ENCODE measurements at places on chromosomes 2 and 18.

- DNase-seq: no peak
Measured at GRCh38 chr18:76167410-76167809, 327.6 kb downstream of the ZNF516 start.

DNA sequence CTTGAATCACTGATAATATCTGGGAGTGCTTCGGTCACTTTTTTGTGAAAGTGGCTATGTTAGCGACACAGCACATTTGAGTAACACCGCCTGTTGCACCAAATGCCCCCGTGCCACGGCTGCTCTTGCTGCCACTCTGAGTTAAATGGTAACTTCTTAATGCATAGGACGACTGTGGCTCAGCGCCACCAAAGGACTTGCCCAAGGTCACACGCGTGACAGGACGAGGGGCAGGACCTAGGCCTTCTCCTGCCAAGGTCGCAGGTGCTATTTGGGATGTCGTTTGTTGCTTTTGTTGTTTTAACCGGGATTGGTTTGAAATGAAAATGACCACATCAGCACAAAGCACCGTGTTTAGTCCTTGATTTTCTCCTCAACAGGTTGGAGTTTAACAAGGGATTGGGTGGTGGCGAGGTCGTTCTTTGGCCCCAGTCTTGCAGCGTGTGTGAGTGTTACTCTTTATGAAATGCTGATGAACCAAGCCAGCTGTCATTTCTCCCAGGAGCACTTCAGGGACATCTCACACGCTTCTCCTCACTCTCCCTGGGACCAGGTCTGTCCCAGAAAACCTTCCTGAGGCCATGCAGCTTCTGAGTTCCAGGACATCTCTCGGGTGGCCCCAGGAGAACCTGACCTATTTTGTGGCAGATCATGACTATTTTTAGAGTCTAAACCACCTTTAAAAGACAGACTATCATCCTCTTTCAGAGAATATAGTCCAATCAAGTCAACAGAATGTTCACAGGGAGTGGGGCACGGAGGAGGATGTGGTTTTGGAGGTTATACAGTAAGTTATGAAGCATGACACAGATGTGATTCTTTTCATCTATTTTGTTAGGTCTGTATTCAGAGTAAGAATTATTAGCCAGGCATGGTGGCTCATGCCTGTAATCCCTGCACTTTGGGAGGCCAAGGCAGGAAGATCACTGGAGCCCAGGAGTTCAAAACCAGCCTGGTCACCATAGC lies 49.9 kb downstream of the MTCL1 start:
- DNase-seq: no peak

- no peak for DNase-seq
Measured at GRCh38 chr18:12968619-12969018, 20.8 kb downstream of the SEH1L start.

DNA sequence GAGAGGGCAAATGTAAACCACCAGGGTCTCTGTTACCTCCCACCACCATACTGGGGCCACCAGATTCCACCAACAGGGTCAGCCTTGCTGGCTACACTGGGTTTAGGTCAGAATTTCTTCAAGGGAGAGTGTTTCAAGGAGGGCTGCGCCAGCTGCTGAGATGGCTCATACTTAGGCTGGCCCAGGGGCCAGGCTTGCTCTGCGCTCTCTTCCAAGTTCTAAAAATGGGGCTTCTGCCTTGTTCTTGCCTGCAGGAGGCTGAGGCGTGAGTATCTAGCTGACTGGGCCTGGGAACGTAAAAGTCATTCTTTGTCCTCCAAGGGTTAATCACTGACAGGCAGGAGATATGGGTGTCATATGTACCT lies 28.1 kb downstream of the MRPL33 start:
- no peak for DNase-seq

- DNase-seq: no peak
Measured at GRCh38 chr2:120852200-120852815, 116.6 kb downstream of the GLI2 start.

GRCh38 chr18:23888881-23889280 lies 125.7 kb upstream of the TTC39C start:
- DNase-seq: no peak

DNA sequence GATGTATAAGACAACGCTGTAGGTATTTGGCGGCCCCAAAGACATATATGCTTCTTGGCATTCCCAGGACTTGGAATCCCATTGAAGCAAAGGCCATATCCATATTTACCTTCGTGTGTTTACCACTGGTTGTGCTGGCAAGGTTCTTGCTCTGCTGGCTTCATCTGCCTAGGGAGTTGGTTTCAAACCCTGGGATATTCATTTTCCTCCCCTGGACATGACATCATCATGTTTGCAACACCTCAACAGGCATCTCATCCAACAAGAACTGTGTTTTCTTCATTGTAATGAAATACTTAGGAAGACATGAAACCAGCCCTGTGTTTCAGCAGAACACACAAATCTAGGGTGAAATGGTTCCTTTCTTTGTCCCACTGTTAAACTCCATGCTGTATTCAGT lies 77.9 kb upstream of the PHLPP1 start:
- no peak for DNase-seq

DNA sequence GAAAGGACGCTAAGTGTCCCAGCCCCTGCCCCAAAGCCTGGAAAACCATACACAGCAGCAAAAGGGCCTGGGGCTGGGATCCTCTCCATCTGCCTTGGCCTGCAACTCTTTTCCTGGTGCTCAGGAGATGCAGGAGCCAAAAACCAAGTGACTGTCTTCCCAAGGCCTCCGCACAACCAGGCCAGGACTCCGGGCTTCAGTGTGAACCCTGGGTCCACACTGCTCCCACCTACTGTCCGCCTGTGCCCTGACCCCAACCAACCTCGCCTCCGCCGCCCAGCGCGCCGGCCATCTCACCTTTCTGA lies 1.1 kb downstream of the FEV start:
- DNase-seq: no peak

GRCh38 chr2:197292619-197293018 lies 18.0 kb downstream of the ANKRD44 start:
- DNase-seq: no peak

DNA sequence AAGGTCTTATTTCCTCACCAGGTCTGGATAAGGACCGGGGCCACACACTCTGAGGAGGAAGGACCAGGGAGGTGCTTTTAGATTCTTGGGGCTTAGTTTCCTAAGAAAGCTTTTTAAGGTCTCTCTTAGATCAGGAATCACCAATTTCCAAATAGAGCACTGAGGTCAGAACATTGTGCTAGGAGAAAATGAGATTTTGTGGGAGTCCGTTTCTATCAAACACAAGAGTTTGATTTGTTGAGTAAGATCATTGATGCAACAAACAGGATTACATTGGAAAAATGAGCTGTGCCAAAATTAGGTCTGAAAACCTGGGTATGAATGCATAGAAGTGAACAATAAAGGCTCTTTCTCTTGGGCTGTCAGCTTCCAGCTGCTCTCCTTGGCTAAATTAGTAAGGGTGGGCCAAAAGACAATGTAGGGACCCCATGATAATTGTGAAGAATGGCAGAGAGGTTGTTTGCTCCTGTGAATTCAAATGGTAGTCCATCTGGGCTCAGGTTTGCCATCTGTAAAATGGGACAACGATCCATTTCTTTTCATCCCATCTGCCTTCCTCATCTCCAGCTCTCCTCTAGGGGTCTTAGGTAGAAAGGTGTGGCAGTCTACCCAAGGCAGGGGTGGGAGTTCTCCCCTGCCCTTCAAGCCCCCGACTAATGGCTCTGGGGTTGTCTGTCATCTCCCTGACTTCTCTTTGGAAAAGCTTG lies 20.0 kb downstream of the IGFBP2 start:
- DNase-seq: no peak

- DNase-seq: no peak
Measured at GRCh38 chr18:11994336-11994702, 13.0 kb downstream of the IMPA2 start.

DNA sequence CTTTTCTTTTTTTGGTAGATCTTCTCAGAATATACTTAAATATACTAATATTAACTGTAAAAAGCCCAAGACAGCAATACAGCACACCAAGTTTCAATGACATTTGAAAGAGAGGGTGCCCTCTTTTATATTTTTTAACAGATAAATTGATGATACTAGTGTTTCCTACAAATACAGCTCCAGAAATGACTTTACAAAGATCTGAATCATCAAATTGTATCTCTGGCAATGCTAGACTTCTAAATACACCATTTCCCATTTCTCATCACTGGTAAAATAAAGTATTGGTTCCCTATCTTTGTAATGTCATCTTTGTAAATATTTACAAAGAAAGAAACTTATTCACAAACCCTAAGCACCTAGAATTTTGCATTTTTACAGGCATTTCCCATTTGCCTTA lies 281.3 kb downstream of the EXOC6B start:
- DNase-seq: no peak

DNA sequence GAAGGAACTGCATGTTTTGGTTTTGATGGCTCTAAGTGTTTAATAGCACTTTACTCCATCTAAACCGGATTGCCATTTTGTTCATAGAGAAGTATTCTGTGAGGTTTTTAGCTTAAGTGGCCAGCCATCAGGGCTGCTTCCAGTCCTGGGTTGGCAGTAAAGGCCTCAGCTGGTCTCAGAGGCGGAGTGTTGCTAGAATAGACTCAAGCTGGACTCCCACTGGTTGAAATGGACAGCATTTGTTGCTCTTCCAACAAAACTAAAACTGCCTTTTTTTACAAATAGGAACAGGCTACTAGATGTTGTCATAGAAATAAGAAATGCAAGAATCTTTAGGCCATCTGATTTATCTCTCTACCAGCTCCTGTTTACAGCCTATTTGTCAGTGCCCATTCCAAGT lies 126.4 kb downstream of the MAIP1 start:
- DNase-seq: no peak

GRCh38 chr2:62611854-62612253 lies 93.7 kb upstream of the EHBP1 start:
- DNase-seq: no peak

- DNase-seq: no peak
Measured at GRCh38 chr18:56997200-56997599, 149.7 kb upstream of the BOD1L2 start.

- no peak for DNase-seq
Measured at GRCh38 chr2:70305531-70305930, 3.7 kb upstream of the FAM136A start.

DNA sequence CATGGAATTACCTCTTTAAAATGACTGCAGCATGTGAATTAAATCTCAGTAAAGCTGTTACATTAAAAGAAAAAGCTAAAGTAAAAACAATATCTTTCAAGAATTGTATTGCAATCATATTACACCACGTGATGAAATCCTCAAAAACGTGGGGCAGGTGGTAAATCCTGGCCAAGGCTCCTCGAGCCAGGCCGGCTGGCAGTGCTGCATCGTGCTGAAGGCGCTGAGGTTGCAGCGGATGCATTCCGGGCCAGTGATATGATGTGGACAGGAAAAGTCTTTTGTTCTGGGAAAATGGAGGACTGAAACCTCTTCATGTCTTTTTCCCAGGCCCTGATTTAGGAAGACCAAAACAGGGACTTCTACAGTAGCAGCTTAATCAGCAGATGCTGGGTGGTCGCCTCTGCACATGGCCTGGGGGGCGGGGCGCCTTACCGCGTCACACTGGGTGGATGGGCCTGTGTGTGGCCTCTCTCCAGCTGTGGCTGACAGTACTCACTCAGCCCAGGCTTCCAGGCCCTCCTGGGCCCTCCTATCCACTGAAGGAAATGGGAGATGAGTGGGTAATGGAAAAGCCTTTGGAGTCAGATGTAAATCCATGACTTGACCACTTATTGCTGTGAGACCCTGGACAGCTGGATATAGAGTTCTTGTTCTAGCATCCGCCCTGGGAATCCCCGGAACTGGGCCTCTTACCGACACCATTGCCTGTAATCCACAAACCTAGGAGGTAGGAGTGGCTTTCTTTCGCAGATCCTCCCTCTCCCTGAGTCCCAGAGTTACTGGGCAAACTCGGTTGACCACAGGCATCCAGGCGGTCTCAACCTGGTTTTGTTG lies 45.1 kb downstream of the PROC start:
- no peak for DNase-seq

GRCh38 chr2:103437161-103437560 lies 675.3 kb downstream of the TMEM182 start:
- no peak for DNase-seq

DNA sequence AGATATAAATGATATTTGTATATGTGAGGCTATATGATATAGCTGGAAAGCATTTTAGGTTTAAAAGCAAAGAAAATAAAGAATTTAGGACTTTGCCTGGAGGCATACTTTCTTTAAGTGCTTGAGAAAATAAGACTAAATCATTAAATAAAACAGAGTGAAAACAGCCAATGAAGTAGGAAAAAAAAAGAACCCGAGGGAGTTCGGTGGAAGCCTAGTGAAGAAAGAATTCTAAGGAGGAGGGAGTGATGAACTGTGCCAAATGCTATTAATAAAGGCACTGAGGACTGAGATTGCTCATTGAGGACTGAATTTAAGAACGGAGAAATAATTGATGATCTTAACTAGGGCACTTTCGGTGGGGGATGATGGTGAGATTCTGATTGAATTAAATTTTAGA lies 573.5 kb downstream of the DSC3 start:
- no peak for DNase-seq

DNA sequence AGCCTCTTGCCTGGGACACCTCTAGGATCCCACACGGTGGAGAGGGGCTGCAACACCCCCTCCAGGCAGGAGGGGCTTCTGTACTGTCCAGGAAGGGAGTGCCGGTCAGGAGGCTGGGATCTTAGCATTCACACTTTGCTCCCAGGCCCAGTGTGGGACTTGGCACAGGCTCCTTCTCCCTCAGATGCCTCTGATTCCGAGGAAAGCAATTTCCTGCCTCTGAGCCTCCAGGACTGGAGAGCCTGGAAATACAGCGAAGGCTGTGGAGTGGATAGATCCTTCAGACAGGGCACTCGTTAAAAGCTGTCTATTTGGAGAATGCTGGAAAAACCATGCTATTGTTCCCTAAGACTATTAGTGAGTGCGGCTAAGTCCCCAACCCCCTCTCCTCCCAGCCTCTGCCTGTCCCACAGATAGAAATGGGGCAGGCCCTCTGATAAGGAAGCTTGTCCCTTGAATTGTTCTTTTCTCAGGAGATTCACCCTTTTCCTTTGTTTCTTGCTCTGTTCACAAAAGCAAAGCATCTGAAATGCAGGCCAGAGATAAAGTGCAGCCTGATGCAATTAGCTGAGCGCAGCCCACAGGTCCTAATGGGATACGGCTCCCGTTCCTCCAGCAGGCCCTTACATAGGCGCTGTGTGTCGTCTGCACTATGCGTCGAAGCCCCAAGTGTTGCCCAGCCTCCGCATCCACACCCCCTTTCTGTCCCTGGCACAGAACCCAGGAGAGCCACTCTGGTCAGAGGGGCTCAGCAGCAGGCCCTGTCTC lies 252.2 kb downstream of the KLHL29 start:
- no peak for DNase-seq

- no peak for DNase-seq
Measured at GRCh38 chr18:57649556-57650500, 28.2 kb upstream of the NARS1 start.

DNA sequence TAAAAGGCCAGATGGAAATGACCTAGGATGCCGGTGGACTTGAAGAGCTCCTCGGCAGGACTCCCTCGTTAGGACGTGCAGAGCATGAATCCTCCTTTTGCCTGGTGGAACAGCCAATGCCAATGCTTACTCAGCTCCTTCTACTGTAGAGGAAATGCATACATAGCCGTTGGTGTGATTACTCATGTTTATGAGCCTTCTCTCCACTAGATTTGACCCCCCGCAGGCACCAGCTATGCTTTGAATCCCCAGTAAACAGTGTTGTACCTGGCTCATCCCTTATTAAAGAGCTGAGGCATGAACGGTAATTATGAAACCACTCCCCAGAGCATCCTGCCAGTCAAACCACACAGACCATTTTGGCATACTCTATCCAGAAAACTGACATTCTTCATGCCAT lies 172.8 kb downstream of the ANTXR1 start:
- no peak for DNase-seq

All from stimulated activated CD8-positive, alpha-beta memory T cell treated with anti-CD3 and anti-CD28 coated beads, Interleukin-4, amount 100 ng/mL, for 1 hour (primary cell).